Astrocyte (in vitro differentiated cells and primary cell): ENCODE measurements at places on chromosomes 6 and 20. TPM values are rescaled to one million over a fixed set of nuclear protein-coding genes. Genes with fewer than 3 reads are reported as not detected.

Gene AP5S1
- total RNA-seq: 12.6 TPM in 2 replicates

Gene SIRPD
- not detected in 2 replicates for total RNA-seq

- no peak for DNase-seq
These were observed 163.5 kb upstream of the MLN start for GRCh38 chr6:33967265-33967767.

DNA sequence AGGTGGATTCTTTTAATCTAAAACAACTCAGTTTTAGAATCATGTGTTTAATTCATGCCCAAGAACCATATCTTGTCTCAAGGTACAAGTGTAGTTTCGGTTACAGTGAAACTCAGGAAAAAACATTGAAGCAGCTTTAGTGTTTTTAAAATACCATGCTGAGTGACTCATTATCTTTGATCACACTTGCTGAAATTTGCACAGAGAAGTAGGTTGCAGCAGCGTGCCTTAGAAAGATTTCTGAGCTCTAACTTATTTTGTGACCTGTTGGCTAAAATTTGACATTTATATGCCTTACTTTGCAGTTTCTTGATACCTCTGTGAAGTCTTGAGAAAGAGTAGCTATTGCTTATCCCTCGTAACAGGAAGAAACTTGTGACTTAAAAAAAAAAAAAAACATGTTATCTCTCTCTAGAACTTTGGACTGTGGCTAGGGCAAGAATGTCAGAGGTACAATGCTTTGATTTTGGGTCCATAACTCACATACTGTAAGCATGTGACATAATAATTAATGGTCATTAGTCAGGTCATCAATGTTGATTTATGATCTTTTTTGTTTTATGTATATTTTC is 34.5 kb upstream of the FUCA2 start:
- peak; percentile 25 for DNase-seq

GRCh38 chr6:125821825-125822281 is 31.1 kb downstream of the NCOA7 start:
- peak; percentile 20 for DNase-seq

Gene FOXA2
- total RNA-seq: not detected in 2 replicates

- DNase-seq: no peak
These were observed 1.9 kb downstream of the KATNA1 start for GRCh38 chr6:149646599-149646998.

DNA sequence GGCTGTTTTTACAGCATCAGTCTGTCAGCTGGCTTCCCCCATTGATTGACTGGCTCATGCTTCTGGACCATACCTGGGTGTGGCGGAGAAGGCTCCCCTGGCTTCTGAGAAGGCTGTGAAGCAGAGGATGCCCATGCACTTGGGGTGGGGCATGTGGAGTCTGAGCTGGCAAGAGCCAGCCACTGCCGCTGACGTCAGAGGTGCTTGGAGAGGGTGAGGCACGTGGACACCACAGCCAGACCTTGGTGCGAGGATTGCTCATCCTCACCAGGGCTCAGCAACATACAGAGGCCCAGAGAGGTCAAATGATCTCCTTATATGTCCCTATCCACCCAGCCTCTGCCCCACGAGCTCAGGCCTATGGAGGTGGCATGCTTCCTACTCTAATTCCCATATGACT is 211.2 kb upstream of the PMEPA1 start:
- no peak for DNase-seq

DNA sequence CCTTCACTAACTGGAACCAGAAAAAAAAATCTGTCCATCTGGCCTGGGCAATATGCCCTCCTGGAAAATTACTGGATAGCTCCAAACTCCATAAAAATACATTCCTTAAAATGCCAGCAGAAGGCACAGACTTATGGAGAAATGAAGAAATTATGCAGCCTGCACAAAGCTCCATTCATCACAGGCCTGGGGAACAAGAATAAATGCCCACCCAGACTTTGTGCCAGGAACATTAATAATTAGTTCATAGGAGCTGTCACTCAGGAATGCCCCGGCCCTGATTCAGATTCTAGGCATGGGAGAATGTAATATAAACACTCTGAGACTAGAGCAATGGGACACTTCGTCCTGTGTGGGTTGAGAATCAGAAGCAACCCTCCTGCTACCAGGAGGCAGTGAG is 199.3 kb downstream of the OTOR start:
- peak; percentile 46 for DNase-seq

DNA sequence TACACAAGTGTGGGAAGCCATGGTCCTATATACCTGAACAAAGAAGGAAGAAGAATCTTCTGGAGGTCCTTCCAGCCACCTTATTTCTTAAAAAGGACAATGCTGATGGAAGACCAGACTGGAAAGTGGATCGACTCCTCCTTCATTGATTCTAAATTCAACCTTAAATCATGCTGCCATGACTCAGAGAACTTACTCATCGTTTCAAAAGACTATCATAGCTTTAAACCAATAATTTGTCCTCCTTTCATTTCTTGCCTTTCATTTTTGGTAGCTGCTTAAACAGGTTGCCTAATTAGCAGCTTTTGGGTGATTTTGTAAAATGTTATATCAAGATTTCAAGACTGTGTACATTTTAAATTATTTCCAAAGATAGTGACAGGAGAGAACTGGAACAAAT is 60.8 kb downstream of the RTN4IP1 start:
- no peak for DNase-seq

Gene GTSF1L
- total RNA-seq: not detected in 2 replicates

DNA sequence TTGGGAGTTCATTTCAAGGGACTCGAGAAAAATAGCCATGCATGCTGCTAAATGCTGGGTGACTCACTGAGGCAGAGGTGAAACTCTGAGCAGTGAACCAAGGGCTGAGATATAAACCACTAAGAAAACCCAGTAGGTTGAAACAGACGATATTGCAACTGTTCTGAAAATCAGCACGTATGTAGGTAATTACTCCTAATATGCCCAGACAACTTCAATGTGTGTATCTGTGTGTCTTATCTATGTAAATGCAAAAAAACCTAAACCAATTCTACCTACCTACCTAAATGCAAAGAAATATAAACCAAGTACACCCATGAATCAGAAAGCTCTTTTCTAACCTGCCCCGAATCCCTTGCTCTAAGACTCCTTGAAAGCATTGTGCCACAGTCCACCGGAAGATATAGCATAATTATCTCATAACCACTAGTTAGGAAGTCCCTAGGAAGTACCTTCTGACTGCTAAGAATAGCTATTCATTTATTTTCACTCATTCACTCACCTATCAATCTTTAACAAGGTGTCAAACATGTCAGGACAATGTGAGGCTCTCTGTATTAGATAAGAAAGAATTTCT is 458.7 kb upstream of the RUNX2 start:
- no peak for DNase-seq

Gene CRIP3
- not detected in 2 replicates for total RNA-seq

GRCh38 chr6:114194362-114195026 is 148.3 kb downstream of the HS3ST5 start:
- DNase-seq: peak; percentile 62

Gene CALHM5
- total RNA-seq: 1.8 and 1.9 TPM in 2 replicates

Gene LST1
- total RNA-seq: not detected in 2 replicates

DNA sequence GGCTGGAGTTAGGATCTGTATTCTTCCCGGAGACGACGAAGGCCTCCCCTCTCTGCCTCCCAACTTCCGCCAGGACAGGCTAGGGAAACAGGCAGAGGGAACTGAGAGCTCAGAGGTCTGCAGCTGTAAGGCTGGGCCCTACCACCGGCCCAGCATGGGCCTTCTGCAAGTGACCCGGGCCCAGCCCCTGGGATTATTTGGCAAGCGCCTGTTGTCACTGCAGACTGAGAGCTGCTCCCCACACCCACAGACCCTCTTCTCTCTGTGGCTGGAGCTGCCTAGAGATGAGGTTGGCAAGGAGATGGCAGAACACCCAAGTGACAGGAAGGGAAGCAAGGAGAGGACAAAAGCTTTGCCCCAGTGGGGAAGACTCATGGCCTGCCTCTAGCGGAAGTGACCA is 212.6 kb downstream of the ZDHHC14 start:
- DNase-seq: no peak

DNA sequence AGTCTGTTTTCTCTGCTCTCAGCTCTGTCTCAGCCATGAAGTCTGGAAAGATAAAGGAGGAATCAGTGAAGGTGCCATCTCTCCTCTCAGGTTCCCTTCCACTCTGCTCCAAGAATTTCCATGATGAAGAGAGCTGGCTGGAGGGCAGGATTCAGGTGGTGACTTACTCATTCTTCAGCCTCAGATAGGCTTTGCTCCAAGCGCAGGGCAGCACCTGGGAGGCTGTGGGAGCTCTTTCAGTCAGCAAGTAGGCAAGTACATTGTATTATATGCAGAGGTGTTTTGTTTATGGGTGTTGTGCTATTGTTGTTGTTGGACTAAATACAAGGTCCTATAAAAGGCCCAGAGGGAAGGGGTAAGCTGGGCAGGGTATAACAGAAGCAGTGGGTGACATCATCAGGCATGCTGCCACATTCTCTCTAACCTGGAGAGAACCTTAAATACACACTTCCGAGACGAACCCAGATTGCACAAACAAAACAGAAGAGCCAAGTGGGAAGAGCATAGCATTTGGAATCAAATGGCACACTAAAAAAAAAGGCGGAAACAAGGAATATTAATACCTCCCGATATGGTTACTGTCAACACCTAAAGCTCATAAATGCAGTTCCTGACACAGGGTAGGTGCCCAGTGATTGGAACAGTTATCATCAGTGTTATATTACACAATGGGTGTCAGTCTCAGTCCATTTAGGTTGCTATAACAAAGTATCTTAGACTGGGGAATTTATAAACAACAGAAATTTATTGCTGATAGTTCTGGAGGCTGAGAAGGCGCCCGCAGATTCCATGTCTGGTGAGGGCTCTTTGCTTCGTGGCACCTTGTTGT is 14.5 kb upstream of the PSMG4 start:
- DNase-seq: no peak

DNA sequence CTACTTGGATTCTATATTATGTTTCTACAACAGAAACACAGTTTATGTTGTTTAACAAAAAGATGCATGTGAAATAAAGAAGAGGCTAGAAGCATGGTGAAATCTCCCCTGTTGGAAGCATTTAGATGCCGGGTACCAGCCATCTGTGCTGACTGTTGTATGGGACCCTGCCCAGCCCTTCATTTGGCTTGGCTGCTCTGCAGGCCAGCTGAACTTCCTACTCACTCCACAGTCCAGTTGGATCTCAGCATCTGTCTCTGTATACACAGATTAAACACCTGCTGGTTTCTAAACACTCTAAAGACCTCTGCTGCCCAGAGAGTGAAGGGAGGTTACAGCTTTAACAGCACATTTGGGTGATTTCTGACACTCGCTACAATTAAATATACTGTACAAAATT is 228.3 kb downstream of the SLC35F1 start:
- no peak for DNase-seq

DNA sequence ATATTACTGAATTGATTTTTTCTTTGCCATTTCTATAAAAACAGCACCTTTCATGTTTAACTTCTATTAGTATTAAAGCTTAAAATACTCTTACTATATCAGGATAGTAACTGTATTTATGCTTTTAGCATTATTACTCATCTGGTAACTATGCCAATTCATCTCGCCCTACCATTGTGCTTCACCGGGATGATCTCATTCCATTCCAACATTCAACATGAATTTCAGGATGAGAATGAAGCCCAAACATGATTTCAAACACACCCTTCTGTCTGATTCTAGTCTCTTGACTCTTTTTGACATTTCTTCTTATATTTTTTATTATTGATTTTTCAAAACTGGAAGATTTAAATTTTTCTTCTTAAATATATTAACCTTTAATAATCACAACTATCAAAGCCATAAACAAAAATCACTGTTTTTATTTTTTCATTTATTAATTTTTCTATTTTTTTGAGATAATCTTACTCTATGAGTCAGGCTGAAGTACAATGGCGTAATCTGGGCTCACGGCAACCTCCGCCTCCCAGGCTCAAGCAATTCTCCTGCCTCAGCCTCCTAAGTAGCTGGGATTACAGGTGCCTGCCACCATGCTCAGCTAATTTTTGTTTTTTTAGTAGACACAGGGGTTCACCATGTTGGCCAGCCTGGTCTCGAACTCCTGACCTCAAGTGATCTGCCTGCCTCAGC is 46.7 kb downstream of the GJA1 start:
- peak; percentile 87 for DNase-seq

Gene FRMD1
- not detected in 2 replicates for total RNA-seq

Gene GPLD1
- 0.60 and 0.75 TPM in 2 replicates for total RNA-seq

Gene MCCD1
- total RNA-seq: not detected in 2 replicates

DNA sequence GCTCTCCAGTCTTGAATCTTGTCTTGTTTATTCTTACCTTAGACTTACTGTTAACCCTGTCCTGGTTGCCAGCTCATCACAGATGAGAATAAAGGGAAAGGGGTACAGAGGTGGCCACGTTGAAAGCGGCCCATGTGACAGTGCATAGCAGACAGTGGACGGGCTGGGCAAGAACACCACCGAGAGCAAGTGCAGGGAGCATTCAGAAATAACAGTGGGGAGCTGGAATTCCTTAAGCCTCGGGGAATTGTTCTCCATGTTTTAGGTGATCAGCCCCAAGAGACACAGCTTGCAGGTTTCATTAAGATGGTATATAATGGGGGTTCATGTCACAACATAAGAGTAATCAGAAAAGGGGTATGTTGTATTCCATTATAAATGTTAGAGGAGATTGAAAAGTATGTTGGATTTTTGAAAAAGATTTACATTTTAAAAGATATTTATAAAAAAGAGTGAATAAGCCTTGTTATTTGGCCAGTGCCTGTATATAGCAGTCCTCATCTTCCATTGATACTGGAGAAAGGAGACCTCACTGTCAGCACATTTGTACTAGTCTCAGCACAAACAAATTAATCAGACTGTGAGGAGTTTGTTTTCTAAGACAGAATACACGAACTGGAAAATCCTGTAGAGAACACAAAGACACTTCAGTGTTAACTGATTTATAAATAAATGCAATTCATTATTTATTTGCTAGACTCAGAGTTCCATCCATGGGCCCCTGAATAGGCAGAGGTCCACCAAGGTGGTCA is 35.4 kb downstream of the VAPB start:
- no peak for DNase-seq

DNA sequence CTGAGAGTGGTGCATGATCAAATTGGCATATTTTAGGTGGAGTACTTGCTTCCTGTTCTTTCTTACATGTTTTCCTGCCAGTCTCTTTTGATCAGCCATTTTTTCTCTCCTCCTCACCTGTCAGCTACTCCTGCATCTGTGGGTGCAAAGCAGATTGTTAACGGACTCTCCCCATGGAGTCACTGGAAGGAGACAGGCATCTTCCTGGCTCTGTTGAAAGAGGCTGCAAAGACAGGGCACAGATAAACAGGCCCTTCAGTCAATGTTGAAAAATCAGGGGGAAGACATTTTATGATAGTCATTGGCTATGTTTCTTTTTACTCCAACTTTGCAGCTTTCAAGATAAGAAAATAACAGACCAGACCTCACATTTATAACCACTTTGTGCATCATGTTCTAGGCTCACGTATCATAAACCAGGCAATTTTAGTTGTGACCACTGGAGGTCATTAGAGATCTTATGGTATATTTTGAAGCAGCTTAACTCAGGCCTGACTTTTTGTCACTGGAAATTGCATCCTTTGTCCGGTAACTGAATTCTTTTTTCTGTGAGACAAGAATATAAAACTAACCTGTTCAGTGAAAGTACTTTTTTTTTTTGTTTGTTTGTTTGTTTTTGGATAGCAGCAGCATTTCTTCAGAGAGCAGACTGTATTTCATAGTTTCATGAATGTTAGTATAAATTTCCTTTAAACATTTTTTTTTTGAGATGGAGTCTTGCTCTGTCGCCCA is 20.1 kb downstream of the ECT2L start:
- peak; percentile 56 for DNase-seq

Gene SLC52A3
- total RNA-seq: 0.09 TPM in 1 of 2 replicates, not detected in the other

Gene TMEM217
- total RNA-seq: 7.3 and 8.2 TPM in 2 replicates
